ENCODE measurements at places on chromosomes 7 and 10. TPM values are rescaled to one million over a fixed set of nuclear protein-coding genes. Genes with fewer than 3 reads are reported as not detected.

Gene PDE1C
- total RNA-seq: 27.6 TPM

Gene ADO
- total RNA-seq: 20.6 TPM

Gene CPA5
- total RNA-seq: not detected

Gene TMEM229A
- not detected for total RNA-seq

- H3K27me3 ChIP-seq: no peaks in the 10 kb centered on the region
- peaks cover 12% of the 10 kb centered on the region for H3K36me3 ChIP-seq
These were observed 77.3 kb upstream of the PPIF start for GRCh38 chr10:79269969-79270368.

- H3K4me1 ChIP-seq: no peaks in the 10 kb centered on the region
- H3K4me3 ChIP-seq: no peak overlapping the region
- DNase-seq: no peak
- no peak overlapping the region for H3K27ac ChIP-seq
These were observed 86.0 kb upstream of the DIP2C start for GRCh38 chr10:775245-776075.

DNA sequence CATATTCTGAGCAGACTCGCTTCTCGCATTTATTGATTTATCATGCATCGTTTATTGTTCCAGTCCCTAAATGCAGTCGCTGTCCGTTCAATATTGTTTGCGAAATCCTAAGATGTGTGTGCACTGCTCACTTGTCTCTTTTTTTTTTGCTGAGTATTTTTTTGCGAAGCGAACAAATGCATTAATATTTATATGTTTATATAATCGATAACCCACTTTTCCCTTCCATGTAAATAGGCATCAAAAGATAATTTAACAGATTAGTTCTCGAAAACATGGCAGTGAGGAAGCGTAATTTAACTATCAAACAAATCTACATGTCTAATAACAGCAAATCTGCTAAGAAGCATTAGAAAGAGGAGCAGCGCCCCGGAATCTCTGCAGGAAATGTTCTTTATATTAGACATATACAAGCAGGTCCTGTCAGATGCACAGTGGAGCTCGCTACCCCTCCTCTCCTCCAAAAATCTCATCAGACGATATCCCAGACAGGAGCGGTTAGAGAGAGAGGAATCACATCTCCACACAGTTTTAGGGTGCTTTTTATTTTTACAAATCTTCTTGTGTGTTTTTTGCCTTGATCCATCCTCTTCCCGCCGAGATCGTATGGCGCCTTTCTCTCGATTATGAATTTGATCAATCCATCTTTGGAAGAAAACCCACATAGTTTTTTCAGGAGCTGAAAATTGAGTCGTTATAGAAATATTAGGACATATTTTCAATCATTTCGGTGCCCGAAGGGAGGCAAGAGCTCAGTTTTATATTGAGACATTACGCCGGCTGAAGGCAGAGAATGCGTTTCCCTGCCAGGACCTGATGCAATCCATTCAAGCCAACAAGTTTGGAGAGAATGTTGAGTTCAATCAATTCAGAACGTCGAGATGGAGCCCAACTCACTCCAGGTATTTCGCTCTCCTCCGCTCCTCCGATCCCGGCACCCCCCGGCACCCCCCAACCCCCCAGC lies at the start of gene ARID5B:
TSS of gene ARID5B (plus strand) at position 871 of the 964 bp plus-strand sequence. CDS start at position 882, 11 bp downstream.
- DNase-seq: peak; percentile 80
- peak within 1 kb of the TSS; percentile 80 for H3K4me3 ChIP-seq
- peak within 1 kb of the TSS; percentile 95 for H3K27ac ChIP-seq
- H3K27me3 ChIP-seq: no peaks in the 10 kb centered on the region
- no peaks in the 10 kb centered on the region for H3K36me3 ChIP-seq

- DNase-seq: no peak
- no peaks in the 10 kb centered on the region for H3K4me1 ChIP-seq
- no peaks in the 10 kb centered on the region for H3K27me3 ChIP-seq
- H3K4me3 ChIP-seq: peak overlapping the region; percentile 23
- H3K27ac ChIP-seq: no peak overlapping the region
These were observed 798 bp downstream of the BLNK start for GRCh38 chr10:96270571-96270970.

- no peaks in the 10 kb centered on the region for H3K27me3 ChIP-seq
- H3K36me3 ChIP-seq: peaks cover 2% of the 10 kb centered on the region
- no peak overlapping the region for H3K27ac ChIP-seq
- no peaks in the 10 kb centered on the region for H3K4me1 ChIP-seq
- no peak overlapping the region for H3K4me3 ChIP-seq
These were observed 10.5 kb downstream of the POLR1F start for GRCh38 chr7:19698331-19698730.
